ENCODE measurements at places on chromosomes 5 and 9.

GRCh38 chr9:76655971-76656370 is 108.3 kb upstream of the PCA3 start:
- no peak for DNase-seq

- no peak for DNase-seq
Observed at GRCh38 chr9:93030642-93031628, 27.6 kb upstream of the SUSD3 start.

GRCh38 chr5:78411586-78411985 is 51.2 kb downstream of the SCAMP1 start:
- DNase-seq = no peak

DNA sequence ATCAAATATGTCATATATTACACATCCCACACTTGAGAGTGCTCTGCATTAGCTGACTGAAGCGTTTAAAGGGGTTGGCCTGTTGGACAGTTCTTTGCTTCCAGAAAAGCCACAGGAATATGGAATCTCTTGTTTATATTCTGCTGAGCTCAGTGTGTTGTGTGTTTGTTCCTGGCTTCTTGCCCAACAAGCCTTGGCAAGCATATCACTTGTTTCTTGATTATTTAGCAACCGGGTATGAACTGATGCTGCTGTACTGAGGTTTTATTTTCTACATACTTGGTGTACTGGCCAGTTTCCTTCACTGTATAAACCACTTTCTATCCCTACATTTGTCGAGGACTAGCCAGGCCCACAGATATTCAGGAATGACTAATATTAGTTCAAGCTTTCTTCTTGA is 378.9 kb downstream of the KCTD16 start:
- peak; percentile 41 for DNase-seq

- no peak for DNase-seq
Observed at GRCh38 chr5:109900461-109900860, 210.7 kb downstream of the MAN2A1 start.

DNA sequence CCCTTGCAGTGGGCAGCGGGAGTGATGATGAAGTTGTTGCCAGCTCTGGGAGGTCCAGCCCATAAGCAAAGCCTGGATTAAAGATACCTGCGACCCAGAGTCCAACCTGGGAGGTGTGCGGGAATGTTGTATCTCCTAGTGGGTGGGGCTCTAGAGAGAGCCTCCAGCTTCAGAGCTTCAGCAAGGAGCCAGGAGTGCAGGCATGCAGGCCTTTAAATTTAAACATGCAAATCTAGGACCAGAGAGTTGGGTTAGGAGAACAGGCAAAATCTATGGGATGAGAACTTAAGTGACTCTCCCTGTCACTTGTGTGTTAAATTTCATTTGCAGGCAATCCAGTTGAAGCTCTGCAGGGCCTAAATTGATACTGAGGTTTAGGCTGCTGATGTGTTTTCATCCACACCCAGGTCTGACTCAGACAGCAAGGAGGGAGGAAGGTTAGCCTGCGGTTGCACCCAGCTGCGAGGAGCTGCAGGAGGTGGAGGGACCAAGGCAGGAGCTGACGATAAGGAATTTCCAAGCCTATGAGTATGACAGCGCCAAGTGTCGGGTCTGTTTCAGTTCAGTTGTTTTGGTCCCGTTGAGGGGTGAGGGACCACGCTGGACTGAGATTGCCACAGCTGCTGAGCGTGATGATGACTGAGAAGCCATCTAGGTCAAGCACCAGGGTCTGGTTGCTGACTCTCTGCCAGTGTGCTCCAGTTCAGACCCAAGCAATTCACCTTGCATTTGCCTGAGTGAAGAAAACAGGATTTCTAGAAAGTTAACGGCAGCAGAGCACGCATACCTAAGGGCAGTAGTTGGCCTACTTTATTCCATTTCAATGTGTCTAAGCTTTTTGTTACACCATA is 243.0 kb downstream of the ICE1 start:
- no peak for DNase-seq

DNA sequence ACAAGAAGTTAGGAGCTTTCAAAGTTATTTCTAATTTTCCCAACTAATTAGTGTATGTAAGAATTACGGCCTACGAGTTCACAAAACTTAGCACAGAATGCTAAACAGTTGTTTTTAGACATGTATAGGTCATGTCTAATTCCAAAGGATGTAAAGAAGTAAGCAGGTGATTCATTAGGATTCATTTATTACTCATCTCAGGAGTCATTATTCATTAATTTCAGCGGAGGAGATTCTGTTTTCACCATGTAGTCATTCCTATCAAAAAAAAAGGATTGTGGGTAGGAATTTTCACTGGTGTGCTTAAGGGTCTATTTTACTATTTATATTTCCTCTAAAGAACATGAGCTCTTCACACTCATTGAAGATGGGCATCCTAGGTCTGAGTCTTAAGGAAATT is 532.2 kb downstream of the ACTL7B start:
- DNase-seq = no peak

DNA sequence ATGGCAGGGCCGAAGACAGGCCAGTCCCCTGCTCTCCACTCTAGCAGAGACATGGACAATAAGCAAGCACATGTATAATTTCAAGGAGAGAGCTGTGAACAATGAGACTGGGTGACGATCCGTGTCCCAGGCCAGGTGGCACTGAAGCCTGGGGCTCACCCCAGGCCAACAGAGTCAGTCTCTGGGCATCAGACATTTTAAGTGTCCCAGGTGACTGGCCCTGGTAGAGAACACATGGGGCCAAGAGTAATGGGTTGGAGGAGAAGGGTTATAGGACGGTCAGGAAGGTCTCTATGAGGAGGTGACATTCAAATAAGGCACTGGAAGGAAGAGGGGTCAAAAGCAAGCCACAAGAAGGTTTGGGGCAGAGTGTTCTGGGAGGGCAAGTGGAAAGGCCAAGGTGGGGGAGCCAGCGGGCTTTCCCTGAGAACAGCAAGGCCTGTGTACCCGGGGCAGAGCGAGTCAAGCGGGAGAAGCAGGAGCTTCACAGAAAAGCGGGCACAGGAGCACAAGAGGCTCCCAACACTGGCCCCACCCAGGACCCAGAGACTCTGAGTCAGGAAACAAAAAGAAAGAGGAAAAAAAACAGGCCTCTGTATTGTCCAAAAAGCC is 1.1 kb upstream of the AKNA start:
- no peak for DNase-seq

DNA sequence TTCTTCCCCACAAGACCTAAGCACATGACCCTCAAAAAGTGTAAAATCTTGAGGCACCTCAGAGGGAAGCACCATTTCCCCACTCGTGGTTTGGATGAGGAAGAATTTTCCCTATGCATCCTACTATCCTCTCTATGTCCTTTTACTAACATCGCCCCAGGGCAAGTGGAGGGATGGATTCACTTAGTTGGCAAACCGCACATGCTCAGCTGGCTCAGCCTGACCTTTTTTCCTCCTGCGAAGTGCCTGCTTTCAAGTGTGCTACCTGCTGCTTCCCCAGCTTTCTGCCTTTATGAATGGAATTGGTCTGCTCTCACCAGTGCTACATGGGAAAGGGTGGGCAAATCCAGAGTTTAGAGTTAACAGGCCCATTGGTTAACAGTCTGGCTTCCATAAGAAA is 56.6 kb upstream of the IFNK start:
- no peak for DNase-seq

- no peak for DNase-seq
Observed at GRCh38 chr9:137040568-137040967, 5.4 kb downstream of the NPDC1 start.

DNA sequence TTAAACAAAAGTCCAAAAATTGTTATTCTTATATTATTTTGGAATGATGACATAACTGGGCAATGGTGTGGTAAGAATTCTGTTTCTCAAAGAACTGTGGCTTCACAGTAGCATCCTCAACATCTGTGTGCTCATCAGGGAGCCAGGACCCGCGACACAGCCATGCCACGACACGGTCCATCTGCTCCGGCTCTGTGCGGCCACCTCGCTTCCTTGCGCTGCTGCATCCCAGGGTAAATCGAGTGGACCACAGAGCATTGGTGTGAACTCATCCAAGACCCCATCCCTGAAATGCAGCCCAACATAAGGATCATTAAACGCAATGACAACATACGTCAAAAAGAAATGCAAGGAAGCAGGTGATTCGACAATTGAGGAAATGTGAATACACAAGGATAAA is 15.3 kb downstream of the WHRN start:
- DNase-seq = no peak

DNA sequence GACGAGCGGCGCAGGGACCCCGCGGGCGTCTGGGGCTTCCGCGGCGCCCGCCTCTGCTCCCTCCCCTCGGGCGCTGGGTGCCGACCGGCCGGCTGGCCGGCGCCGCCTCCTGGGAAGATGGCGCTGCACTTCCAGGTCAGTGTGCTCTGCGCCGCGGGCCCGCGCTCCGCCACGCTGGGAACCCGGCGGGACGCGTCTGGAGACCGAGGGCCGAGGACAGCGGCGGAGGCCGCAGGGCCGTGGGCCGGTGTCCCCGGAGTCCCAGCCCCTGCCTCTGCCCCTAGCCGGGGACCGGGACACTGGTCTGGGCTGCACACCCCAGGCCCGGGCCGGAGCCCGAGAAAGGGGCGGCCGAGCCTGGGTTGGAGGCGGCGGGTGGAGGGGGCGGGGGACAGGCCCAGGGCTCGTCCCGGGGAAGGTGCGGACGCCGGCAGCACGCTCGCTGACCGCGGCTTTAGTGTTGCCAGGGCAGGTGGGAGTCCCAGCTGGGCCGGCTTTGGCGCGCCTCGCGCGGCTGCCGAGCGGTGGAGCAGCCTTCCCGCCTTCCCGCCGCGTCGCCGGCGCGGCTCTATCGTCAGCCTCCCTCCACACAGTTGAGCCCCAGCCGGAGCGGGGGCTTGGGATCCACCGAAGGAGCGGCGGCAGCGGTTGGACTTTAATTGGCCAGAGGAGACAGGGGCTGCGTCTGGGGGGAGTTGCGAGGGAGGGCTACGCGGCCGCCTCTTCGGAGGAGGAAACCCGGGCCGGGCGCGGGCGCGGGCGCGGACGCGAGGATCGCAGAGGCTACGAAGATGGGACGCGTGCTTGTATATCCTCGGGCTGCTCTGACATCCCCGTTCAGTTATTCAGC is at the start of gene RANBP17:
Gene RANBP17 (plus strand): TSS at position 102 of the 850 bp plus-strand sequence.
- no peak for DNase-seq

DNA sequence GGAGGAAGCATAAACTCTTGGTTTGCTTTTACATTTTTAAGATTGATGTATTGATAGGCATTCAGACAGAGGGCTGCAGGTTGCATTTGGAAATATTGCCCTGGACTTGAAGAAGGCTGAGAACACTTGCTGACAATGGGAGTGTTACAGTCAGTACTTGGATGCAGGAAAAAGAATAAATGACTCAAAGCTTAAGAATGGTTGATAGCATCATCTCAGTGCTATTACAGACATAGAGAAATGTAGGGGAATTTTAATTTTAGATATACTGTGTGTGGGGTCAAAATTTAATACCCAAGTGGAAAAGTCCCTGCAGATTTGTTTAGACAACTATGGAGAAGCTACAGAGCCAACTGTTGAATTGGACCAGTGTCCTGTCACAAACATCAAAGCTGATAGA is 101.1 kb downstream of the ISL1 start:
- no peak for DNase-seq

- no peak for DNase-seq
Observed at GRCh38 chr5:28117691-28118090, 1079.3 kb upstream of the CDH9 start.

DNA sequence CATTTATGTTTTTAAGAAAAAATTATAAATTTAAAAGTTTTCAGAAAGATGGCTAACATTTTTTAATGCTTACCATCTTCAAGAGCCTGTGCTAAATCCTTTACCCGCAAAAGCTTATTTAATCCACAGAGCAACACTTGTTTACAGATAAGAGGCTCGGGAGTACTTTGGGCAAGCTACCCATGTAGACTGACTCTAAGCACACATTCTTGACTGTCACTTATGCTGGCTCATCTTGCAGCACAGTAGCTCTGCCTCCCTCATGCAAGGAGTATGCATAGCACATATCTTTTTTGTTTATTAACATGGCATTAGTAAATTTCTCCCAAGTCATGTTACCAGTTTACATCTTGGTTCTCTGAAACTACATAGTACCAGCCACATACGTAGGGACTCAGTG is 14.7 kb downstream of the SH3RF2 start:
- DNase-seq = no peak

GRCh38 chr9:136944212-136944518 is 373 bp downstream of the FBXW5 start:
- DNase-seq = no peak
